ENCODE measurements at places on chromosomes 2 and 18.

DNA sequence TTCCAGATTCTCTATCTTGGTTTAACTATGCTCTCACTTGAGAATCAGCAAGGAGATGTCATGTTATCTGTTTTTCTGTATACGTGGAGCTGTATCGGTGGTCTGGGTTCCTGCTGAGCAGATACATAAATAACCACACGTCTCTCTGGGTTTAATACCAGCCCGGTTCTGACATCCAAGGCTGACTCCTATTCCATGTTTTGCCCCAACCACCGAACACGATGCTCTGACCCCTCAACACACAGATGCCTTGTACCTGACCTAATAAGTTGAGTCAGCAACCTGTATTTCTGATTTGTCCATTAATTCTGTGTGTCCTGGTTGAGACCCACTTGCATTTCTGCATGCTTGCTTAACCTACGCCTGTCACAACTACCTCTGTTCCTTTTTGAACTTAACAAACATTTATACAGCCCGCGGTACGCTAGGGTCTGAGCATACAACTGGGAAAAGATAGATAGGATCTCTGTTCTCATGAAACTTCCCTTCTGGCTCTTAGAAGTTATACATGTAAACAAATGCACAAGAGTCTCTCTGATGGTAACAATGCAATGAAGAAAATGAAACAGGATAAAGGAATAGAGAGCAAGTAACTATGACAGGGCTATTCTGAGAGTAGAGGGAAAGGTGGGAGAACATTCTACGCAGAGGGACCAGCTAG, 480.4 kb downstream of the PARD3B start:
- DNase-seq: no peak

DNA sequence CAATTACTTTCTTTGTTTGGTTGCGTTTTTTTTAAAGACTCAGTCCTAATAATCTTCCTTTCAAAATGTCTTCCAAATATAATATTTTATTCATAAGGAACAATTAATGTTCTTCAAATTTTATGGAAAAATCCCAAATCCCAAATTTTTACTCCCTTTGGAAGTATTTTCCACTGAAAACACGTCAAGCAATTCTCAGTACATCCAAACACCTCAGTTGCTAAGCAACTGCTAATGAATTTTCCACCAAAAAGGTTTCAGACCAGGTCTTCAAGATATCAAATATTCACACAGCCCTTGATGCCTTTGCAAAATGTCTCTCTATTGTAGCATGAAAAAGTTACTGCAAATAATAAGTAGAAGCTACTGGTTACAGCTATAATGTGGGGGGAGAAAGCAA, 140.1 kb downstream of the DSEL start:
- no peak for DNase-seq

GRCh38 chr2:157311706-157312105, 13.9 kb downstream of the ERMN start:
- DNase-seq: no peak

GRCh38 chr2:238097988-238098871, 1.9 kb upstream of the ESPNL start:
- no peak for DNase-seq

DNA sequence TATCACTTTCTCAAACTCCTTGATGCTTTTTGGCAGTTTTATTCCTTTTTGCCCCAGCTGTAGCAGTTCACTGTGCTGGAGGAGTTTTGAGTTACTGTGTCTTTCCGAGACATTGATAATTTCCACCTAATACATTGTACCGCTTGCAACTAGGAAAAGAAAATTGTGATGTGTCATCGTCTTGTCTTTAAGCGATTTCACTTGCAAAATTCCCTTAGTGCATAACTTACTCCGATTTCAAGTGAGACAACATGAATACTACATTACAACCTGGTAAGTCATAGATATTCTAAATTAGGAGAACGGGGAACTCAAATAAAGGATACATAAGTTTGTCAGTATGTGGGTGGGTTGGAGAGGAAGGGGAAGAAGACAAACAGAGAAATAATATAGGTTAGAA, 340.5 kb upstream of the KYNU start:
- no peak for DNase-seq

- no peak for DNase-seq
Measured at GRCh38 chr18:43882358-43883055, 605.2 kb upstream of the SYT4 start.

DNA sequence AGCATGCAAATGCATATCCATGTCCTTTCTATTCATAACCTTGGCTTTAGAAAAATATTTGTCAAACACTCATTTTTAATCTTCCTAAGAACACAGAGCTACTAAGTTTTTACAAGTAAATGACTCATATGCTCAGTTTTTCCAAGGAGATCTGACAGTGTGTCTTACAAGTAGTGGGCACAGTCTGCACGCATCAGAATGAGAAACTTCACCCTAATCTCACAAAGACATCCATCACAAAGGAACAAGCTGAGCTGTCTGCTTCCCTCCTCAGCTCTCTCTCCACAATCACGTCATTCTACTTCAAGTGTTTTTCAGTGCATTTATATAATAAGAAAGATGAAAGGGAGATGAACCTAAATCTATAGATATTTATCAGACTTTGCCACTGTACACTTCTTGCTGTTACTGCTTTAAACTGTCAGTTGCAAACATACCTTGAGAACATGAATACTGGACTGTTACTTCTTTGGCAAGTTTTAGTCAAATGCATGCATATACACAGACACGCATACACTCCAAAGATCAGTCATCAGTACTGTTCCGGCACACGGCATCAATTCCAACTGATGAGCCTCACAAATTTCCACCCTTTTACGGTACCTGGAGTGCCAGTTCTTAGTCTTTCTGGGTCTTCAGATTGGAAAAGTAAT, 75.7 kb downstream of the RBMS1 start:
- DNase-seq: no peak

DNA sequence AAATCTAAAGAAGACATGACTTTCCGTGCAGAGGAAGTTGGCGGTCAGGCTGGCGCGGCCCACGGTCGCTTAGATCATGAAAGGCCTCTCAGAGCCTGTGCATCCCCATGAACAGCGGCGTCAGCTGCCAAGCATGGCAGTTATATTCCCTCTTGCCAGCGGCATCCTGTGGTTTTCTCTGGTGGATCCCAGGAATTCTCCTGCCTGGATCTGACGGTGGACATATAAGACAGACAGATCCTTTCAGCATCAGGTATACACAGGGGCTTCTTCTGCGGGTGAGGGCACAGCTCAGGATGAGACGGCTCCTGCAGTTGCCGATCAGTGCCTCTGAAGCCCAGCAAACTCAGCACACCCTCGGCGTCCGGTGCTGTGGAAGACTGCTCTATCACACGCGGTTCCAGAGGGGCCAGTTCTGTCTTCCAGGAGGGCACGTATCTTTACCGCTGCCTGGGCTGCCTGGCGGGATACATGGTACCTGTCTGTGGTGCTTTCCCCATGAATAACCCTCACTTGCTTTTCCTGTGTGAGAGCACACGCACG, 157.8 kb downstream of the LDLRAD4 start:
- peak; percentile 67 for DNase-seq

DNA sequence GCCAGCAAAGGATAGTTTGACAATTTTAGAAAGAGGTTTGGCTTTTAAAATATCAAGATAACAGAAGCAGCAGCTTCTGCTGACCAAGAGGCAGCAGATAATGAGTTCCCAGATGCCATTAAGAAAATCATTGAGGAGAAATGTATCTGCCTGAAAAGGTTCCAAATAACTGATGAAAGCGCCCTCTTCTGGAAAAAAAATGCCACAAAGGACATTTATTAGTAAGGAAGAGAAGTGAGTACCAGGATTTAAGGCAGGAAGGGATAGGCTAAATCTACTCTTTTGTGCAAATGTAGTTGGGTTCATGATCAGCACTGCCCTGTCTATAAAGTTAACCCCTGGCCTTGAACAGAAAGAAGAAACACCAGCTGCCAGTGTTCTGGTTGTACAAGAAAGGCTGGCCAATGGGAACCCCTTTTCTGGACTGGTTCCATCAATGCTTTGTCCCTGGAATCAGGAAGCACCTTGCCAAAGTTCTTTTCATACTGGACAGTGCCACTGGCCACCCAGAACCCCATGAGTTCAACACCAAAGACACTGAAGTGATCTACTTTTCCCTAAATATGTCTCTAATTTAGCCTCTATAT, 40.6 kb downstream of the DHX57 start:
- no peak for DNase-seq

GRCh38 chr2:98819231-98819766, 88.4 kb upstream of the MGAT4A start:
- DNase-seq: no peak

GRCh38 chr18:6273423-6273822, 141.3 kb downstream of the L3MBTL4 start:
- no peak for DNase-seq

GRCh38 chr2:156396126-156396525, 40.1 kb upstream of the GPD2 start:
- DNase-seq: no peak

DNA sequence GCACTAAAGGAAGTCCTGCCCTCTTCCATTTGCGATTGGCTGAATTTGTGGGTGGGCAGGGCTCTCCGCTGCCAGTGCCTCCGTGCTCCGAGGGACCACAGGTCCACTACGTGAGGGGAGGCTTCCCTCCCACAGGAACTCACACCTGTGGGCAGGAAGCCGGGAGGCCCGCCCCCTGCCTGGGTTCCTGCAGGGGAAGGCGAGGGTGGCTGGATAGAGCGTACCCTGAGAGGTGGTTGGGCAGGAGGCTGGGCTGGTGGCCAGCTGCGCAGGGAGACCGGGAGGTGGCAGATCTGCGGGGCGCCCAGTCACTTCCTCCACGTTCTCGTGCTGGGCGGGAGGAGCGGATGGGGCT, 47.0 kb upstream of the PTH2R start:
- DNase-seq: no peak

DNA sequence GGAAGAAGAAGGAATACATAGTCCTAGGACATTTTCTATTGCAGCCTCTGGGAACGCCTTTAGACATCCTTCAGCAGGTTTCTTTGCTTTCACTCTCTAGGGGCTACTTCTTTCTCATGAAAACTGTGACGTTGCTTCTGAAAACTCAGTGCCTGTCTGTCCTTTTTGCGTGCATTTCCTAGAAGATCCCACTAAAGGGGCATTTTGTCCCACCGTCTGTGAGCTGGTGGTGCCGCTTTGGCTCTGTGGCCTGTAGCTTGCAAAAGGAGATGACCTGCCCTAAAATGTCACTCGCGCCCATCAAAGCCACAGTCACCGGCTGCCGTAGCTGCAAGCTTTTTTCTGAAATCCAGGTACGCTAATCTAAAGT, 579 bp downstream of the STAT4 start:
- DNase-seq: no peak

DNA sequence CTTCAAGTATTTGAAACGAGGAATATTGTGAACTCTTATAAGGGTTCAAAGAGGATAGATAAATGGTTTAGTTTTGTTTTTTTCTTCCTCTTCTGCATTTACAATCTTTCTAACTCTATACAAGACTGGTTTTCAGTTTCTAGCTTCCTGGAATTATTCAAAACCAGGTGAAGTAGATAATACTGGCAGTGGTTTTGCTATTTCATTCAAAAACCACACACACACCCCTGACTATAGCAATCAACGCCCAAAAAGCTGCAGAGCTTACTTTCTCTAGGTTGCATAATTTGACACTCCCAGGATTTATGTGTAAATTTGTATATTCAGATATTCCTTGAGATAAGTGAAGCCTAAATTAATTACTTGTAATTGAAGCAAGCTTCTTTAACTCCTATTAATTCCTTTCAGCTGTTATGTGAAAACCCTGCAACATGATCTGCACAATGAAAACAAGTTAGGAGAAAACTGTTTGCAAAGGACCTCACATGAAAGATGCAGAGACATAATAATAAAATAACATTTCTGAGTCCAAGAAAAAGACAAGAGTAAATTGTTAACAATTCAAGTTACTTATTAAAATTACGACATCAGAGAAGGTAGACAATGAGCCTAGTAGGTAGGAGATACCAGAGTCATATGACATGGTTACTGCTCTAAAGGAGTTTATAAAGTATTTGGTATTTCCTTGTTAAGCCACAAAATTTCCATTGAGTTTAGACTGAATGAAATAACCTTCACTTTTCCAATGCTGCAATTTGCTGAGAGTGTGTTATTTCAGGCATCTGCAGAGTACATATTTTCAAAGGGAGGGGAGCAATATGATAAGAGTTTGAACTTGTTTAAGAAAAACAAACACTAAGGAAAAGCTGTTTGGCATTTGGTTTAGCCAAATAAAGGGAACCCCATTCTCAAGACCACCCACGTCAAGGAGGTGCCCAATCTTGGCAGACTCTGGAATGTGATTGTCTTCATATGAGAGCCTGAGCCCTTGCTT, 1.6 kb upstream of the NFE2L2 start:
- no peak for DNase-seq

DNA sequence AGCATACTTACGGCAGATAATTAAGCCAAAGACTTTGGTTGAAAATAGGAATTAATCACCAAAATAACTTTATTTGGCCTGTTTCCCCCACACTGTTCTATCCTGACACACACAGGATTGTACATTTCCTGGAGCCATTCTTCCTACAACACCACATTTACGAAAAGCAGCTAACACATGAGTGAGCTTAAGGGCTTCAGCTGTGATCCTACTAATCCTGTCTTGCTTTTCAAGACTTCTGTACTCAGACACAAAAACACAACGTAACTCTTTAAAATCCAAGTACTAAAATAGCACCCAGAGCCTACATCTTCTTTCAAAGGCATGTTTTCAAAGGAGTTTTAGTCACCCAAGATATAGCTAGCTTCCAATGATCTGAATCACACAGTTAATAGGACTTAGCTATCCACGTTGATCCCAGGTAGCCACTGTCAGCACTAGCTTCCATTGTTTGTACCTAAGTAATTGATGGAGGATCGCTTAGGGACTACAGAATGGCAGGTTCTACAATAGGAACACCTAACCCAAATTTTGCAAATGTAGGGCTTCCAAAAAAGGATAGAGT, 42.8 kb upstream of the TTC39C start:
- no peak for DNase-seq

DNA sequence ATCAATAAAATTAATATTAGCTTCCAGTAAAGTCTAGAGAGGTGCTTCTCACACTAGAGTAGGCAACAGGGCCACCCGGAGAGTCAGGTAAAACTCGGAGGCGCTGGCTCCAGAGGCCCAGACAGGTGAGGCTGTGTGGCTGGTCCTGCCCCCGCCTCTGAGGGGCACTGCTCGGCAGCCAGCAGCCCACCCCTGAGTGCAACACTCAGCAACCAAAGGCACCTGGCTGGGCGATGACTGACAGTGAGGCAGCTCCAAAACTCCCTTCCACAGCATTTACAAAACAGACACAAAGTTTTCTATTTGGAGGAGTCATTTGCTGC, 138.8 kb upstream of the ID2 start:
- DNase-seq: peak; percentile 67

- DNase-seq: peak; percentile 2
Measured at GRCh38 chr2:176270100-176270750, 983 bp downstream of the MTX2 start.

DNA sequence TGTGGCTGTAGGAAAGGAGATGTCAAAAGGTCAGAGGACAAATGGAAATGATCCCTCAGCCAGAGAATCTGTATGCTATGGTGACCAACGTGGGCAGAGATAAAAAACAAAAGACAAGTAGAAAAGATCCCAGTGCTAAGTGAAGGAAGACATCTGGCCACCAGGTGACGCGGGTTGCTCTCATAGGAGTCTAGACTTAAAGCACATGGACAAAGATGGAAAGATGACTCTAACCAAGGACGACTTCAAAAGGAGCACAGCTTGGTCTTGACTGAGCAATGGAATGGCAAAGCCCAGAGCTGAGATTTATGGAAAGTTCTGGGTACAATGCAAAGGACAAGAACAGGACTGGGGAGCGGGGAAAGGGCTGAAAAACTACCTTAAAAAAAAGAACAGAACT, 96.8 kb downstream of the CLIP4 start:
- DNase-seq: no peak

GRCh38 chr2:143083636-143084035, 45.6 kb upstream of the ARHGAP15 start:
- DNase-seq: no peak

- no peak for DNase-seq
Measured at GRCh38 chr2:237723602-237724001, 75.0 kb upstream of the RBM44 start.
